ENCODE measurements at places on chromosomes 6 and 20.

- no peak for DNase-seq
Observed at GRCh38 chr6:10759312-10759839, 11.8 kb downstream of the TMEM14B start.

GRCh38 chr6:112010328-112010727, 43.6 kb upstream of the CCN6 start:
- no peak for DNase-seq

DNA sequence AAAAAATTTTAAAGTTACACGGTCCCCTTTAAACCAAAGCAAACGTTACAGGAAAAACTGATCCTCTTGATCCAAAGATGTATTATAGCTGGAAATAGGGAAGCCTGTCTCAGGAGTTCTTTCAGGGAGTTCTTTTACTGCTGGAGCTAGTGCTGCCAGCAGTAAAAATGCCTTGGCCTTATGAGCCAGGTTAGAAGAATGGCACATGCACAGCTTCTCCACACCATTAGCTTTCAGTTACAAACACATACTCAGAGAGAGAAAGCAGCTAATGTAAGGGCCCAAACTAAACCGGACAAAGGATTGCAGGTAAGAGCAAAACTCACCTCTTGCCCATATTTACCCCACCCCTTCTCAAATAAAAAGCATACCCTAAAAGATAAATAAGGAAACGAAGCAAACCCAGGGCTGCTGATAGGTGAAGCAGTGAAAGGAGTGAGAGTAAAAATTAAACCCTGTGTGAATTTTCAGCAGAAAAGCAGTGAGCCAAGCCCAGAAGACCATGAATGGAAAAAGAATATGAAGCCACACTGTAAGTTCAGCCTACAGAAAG, 19.0 kb downstream of the TBC1D20 start:
- no peak for DNase-seq

DNA sequence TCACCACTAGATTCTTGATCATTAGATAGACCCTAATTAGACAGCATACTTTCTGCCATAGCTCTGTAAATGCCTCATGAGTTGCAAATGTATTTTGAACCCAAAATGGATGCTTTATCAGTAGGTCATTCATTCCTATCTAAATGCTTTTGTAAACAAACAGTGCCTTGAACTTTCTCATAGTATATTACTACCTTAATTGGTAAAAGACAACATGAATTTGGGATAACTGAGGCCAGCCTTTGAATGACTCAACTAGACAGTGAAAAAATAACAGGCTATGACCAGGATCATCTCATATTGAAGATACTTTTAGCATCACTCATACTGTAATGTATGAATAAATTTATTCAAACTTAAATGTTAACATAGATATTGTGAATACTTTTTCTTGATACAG, 37.0 kb upstream of the PRL start:
- no peak for DNase-seq

- peak; percentile 55 for DNase-seq
Observed at GRCh38 chr6:131281471-131282270, 146.4 kb downstream of the AKAP7 start.

- DNase-seq, result no peak
Observed at GRCh38 chr6:134238960-134239795, 78.7 kb downstream of the SGK1 start.
